ENCODE measurements at places on chromosomes 2 and 18. TPM values are rescaled to one million over a fixed set of nuclear protein-coding genes. Genes with fewer than 3 reads are reported as not detected.

GRCh38 chr18:37282386-37283037 is 283.1 kb downstream of the CELF4 start:
- DNase-seq = no peak

DNA sequence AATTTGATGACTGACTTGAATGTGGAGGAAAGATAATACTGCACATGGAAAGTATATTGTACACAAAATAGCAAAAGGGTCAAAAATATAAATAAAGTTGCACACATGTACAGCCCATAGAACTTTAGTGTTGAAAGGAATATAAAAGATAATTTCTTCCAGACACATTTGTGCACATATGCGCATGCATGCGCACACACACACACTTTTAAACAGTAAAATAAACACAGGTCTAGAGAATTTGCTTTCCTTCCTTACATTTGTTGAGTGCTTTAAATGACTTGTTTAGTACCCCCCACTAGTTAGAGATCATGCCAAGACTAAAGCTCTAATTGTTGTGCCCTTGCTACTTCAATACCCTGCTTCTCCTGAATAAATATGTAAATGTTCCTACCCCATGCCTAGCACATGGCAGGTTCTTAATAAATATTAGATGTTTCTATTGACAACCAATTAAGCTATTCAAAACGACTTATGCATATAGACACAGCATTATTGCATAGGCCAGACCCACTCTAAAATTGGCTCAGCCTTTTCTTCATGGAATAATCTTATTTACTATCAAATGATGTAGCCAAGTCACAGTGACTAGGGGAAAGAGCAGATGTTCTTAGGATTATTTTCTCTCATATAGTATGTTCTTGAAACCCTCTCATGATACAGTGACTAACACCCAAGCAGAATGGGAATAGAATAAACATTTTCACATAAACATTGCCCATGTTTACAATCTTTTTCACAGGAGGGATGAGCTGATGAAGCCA is 165.5 kb upstream of the ACVR2A start:
- no peak for DNase-seq

DNA sequence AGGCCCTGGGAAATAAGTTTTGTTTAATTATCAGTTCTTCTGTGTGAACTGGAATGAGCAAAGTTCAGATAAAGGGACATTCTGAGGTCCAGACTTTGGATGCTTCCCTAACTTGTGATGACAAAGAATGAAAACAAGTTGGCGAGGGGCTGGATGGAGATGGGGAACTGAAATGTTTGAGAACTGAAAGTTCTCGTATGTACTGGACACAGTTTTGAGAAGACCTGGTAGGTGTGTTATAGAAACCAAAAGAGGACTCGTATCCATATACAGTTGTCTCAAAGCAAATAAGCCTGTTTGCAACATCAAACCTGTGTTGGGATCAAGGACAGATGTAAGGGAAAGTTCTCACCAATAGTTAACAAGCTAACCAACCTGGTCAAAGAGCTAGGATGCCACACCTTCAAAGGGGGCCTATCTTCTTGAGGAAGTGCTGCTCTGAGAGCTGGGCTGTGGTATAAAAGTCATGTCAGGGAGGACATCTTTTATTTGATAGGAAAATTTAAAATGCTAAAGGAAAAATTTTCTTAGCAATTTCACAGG is at the start of gene UPP2:
UPP2 (plus strand) TSS at position 493 of the 543 bp plus-strand sequence. CDS start 188 bp downstream, outside the sequence.
- no peak for DNase-seq

DNA sequence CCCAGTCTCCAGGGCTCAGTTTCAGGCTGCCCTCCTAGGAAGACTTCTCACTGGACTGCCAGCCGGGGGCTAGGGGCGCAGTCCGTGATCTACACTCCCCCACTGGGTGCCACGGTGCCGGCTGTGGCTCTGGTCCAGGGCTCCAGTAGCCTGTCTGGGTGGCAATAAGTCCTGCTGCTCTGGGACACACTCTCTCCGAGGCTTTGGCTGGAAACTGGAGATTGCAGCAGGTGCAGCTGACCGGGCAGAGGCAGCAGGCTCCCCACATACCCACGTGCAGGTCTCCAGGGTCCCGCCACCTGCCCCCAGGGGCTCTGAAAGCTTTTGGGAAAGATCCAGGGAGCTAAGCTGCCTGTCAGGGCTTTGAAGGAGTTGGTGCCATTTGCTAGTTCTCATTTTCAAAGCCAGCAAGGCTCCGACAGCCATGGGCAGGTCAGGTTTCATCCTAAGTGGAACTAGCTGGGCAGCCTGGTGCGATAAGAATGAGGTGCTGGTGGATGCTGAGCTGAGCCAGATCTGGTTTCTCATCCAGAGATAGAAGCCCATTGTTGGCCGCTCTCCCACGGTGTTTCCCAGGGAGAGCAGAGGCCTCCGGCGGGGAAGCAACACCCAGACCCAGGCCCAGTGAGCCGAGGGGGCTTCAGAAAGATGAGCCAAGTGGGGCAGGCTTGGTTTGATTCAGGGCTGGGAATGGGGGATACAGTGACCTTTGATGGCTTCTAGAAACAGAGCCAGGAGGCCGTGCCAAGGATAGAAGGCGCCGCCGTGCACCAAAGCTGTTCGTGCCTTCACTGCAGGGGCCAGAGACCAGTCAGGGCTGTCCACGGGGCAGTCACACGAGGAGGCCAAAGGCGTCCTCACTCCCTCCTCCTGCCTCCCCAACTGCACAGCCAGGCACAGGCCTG is 141.7 kb upstream of the GPC1 start:
- DNase-seq = peak; percentile 57

DNA sequence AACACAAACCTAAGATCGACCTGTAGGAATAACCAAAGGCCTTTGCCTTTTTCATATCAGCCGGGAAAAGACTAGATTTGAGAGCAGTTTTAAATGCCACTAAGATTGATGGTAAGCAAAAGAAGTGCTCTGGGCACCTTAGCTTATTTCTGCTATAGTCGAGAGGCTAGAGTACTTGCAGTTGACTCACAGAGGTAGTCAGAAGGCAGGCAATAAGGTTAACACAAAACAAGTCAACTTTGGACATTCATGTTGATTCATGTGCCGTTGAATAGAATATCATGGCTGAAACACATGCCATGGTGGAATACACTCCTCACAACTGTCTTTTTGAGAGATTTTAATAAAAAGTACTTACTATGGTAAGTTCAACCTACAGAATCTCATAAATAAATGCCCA is 507.6 kb downstream of the ZEB2 start:
- no peak for DNase-seq

- DNase-seq = no peak
Measured at GRCh38 chr2:71595569-71595968, 142.2 kb downstream of the DYSF start.

The KCNS3 gene
- 2.9 TPM for total RNA-seq

GRCh38 chr2:149271575-149271974 is 58.8 kb upstream of the LYPD6 start:
- no peak for DNase-seq

- peak; percentile 54 for DNase-seq
Measured at GRCh38 chr2:47034973-47035609, 119.5 kb upstream of the MCFD2 start.

The SMCHD1 gene
- total RNA-seq = 165 TPM

DNA sequence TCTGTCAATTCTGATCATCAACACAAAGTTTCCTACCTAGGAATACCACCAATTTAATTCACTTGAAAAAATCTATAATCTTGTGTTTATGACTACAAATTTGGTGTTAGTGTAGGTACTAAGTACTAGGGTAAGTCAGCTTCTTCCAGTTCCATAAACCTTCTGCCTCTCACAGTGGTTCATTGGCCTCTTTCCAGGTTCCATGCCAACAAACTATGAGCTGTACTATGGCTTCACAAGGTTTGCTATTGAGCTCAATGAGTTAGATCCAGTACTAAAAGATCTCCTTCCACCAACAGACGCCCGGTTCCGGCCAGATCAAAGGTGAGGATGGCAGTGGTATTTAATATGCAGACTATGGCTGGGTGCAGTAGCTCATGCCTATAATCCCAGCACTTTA is 58.8 kb downstream of the PRKRA start:
- DNase-seq = no peak

DNA sequence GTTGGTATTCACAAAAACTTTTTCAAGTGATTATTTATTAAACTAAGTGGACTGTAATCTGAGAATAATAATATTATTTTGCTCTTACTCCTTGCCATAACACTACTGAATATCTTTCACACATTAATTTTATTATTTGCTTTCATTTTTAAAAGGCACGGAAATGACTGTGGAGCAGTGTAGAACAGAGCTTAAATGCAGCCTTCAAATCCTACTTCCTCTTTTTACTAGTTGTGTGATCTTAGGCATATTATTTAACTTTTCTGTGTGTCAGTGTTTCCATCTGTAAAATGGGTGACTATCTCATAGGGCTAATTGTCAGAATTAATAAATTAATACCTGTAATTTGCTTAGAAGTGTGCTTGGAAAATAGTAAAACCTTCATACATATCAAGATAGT is 55.5 kb upstream of the SLC8A1 start:
- no peak for DNase-seq

The TMBIM1 gene
- 212 TPM for total RNA-seq

GRCh38 chr2:126244937-126245336 is 411.0 kb upstream of the GYPC start:
- peak; percentile 11 for DNase-seq

GRCh38 chr2:120803764-120804335 is 68.2 kb downstream of the GLI2 start:
- no peak for DNase-seq

GRCh38 chr2:108165729-108166128 is 74.0 kb upstream of the SULT1C3 start:
- DNase-seq = no peak

DNA sequence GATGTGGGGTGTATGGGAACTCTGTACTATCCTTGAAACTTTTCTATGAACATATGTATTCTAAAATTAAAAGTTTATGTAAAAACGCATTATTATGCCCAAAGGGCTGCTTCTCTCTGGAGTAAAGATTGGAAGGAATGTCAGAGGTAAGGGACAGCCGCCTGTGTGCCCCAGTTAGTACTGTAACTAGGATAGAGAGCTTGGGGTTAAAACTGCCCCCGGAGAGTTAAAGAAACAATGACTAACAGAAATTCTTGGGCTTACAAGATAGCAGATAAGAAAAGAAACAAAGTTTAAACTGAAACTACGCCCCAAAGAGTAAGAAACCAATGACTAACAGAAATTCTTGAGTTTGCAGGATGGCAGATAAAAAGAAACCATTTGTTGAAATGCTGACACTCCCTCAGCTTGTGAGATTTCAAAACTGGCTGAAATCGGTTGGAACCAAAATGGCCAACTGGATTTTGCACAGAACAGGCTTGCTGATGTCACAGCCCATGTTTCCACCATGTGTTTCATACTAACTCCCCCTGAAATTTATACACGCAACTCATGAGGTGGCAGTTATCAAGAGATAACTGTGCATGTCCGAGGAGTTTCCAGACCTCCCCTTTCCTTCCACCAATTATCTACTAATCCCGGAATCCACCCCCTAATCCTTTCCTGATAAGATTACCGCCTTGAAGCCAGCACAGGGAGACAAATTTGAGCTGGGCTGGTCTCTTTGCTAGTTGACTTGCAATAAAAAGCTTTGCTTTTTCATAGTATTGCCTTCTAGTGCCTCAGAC is 8.7 kb upstream of the TXNDC2 start:
- DNase-seq = peak; percentile 97

The SLC23A3 gene
- not detected for total RNA-seq

- DNase-seq = no peak
Measured at GRCh38 chr2:212935752-212936151, 215.7 kb downstream of the IKZF2 start.

- DNase-seq = no peak
Measured at GRCh38 chr2:205937211-205937610, 148.8 kb downstream of the INO80D start.

GRCh38 chr2:30406853-30407252 is 40.2 kb upstream of the LCLAT1 start:
- no peak for DNase-seq

DNA sequence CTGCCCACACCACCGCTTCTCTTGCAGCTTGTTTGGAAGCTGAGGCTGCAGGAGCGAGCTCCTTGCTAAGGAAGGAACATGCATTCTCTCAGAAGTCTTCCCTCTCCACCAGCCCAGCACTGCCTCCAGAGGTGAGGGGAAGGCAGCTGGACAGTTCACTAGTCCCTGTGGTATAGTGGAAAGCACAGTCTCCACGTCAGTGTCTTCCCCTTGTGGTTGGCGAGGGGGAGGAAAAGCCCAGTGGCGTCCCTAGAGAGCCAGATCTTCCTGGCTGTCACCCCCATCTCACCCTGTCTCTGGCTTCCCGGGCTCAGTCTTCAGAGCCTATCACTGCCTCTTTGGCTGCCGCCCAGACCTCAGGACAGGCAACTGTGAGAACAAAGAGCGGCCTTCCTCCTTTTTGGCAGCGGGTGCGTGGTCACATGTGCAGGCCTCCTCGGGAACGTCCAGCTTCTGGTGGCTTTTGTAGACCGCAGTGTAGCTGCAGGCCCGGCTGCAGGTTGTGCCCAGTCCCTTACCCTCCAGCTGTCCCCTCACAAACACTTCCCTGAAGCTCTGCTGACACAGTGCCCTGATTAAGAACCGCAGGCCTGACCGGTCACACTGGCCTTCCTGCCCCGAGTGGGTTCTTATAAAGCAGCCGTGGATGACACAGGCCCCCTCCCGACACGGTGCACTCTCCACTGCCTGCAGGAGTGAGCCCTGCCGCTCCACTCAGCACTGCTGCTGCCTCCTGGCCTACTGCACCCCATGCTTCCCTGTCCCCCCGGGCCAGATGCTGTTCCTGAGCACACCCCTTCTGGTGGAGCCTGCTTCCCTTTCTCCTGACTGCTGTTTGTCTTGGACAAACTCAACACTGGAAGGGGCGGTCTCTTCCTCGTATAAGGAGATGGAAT is 90.9 kb downstream of the RNF144A start:
- peak; percentile 56 for DNase-seq

GRCh38 chr2:1738163-1738562 is 6.2 kb downstream of the PXDN start:
- no peak for DNase-seq

The CTNNA2 gene
- total RNA-seq = 0.96 TPM

The C2orf15 gene
- 1.7 TPM for total RNA-seq

The COL6A3 gene
- 1,957 TPM for total RNA-seq

DNA sequence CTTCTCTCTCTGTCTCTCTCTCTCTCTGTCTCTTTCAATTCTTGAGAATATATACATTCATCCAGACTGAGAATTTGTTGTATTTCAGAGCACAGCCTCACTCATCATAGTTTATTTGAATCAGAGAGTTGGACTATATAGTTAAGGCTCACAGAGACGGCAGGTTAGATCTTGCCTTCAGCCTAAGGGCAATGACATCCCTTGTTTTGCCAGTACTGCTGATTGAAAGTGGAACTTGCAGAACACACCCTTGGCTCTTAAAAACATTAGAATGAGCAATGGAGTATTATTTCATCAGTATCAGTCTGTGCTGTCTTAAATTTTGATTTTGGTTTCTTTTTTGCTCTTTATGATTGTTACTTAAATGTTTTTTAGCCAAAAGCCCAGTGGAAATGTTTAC is 62.0 kb upstream of the DSG1 start:
- DNase-seq = peak; percentile 51

- DNase-seq = no peak
Measured at GRCh38 chr2:160667811-160668210, 174.2 kb upstream of the RBMS1 start.

All from umbilical cord (tissue), 2 donors.